Heart right ventricle (tissue), 16 donors: ENCODE measurements at places on chromosomes 7 and 10. TPM values are rescaled to one million over a fixed set of nuclear protein-coding genes. Genes with fewer than 3 reads are reported as not detected.

DNA sequence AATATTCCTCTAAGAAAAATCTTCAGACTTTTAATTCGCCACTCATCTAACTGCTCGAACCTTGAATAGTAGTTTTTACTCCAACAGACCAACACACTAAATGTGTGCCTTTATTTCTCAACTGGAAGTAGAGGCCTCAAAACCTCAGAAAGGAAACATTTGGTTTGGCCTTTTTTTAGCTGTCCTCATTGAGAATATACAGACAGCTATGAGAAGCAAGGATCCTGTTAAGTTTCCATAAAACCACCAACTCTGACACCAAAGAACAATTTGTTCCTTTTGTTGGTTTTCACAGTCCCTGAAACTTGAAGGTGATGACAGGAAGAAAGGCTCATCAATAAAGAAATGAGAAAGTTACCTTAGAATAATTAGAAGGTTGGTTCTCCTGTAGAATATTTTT is 199.2 kb upstream of the MEOX2 start:
- no peak for DNase-seq

GRCh38 chr7:101373812-101374614 is 11.3 kb downstream of the COL26A1 start:
- DNase-seq, result no peak

- no peak for DNase-seq
These were observed 299.1 kb downstream of the LHFPL3 start for GRCh38 chr7:104627516-104627915.

DNA sequence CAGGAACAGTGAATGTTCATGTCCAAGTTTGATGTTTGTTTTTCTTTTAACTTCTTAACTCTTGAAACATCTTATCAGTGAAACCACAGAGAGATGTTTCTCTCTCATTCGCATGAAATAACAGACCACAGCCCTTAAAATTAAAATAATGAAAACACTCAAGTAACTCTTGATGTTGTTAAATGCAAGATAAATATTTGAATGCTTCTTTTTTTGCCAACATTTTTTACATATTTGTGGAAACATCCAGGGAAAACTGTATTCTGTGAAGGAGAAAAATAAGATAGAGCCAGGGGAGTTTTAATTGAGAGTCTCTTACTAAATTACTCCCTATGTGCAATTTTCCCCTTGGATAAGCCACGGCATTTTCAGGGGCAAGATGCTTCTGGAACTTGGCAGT is 361.8 kb upstream of the MGMT start:
- no peak for DNase-seq

Gene GRM3
- total RNA-seq, result 0.15 TPM

Gene MMD2
- not detected for total RNA-seq
